ENCODE measurements at places on chromosomes 12 and 14. TPM values are rescaled to one million over a fixed set of nuclear protein-coding genes. Genes with fewer than 3 reads are reported as not detected.

DNA sequence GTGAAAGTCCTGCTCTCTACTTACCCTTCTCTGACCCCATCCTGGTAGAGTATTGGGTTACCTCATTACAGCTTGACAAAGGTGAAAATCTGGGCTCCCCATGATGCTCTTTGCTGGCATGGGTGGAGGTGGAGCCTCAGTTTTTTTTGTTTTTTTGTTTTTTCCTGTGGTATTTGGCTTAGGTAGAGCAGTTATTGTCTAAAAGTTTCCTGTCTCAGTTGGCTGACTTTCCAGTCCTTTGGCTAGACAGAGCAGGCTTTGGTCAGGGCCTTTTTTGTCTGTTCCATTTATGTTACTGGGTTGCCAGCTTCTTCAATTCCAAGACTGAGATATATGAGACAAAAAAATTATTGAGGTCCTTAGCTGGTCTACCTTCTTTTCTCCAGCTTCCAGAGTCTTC, 163.4 kb downstream of the GALC start:
- no peak for DNase-seq

- DNase-seq, result no peak
Observed at GRCh38 chr12:5187136-5187535, 143.5 kb downstream of the KCNA5 start.

The OAS1 gene
- 43.6 TPM for total RNA-seq

- DNase-seq, result no peak
Observed at GRCh38 chr12:116320791-116321217, 43.3 kb upstream of the MED13L start.

The RPS26 gene
- 956 TPM for total RNA-seq

DNA sequence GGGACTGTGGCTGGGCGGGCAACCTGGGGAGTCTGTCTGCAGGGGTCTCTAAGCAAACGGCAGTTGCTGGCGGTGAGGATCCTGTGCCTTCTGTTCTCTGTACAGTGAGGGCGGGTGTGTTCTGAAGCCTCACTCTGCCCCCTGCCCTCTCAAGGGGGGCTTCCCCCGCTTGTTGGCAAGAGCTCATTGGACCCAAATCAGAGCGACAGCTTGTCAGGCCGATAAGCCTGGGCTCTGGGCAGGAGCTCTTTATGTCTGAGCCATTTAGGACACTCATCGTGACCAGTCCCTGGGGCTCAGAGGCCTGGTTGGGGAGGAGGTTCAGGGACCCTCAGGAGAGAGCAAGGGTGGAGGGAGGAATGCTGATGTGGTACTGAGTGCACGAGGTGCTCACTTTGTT, 136.0 kb downstream of the TSPAN9 start:
- DNase-seq, result no peak

Data from glomerular endothelial cell (primary cell).